Progenitor cell of endocrine pancreas (in vitro differentiated cells): ENCODE measurements at places on chromosomes 6 and 20.

DNA sequence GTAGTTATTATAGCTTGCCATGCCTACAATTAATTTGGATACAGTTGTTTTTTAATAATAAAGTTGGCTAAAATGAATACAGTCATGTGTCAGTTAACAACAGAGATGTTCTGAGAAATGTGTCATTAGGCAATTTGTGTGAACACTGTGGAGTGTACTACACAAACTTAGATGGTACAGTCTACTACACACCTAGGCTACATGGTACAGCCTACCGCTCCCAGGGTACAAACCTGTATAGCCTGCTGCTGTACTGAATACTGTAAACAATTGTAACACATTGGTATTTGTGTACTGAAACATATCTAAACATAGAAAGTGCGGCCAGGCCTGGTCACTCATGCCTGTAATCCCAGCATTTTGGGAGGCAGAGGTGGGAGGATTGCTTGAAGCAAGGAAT lies 50.2 kb downstream of the MYLIP start:
- DNase-seq: no peak

- DNase-seq: no peak
Observed at GRCh38 chr6:142803495-142804058, 141.4 kb downstream of the HIVEP2 start.

- DNase-seq: no peak
Observed at GRCh38 chr6:53148684-53149083, at the start of gene GCM1. Gene GCM1 (minus strand): TSS chr6:53148841. CDS start chr6:53145632, 3,209 bp downstream.

- no peak for DNase-seq
Observed at GRCh38 chr6:68559716-68560115, 75.4 kb upstream of the ADGRB3 start.

GRCh38 chr20:57133926-57134650 lies 132.4 kb downstream of the BMP7 start:
- DNase-seq: no peak
